ENCODE measurements at places on chromosomes 13 and 19.
A peak's percentile ranks its signal among the peaks of the same experiment; 100 is the strongest.

GRCh38 chr19:44848036-44848811, 2.1 kb downstream of the NECTIN2 start:
- DNase-seq = peak; percentile 65

DNA sequence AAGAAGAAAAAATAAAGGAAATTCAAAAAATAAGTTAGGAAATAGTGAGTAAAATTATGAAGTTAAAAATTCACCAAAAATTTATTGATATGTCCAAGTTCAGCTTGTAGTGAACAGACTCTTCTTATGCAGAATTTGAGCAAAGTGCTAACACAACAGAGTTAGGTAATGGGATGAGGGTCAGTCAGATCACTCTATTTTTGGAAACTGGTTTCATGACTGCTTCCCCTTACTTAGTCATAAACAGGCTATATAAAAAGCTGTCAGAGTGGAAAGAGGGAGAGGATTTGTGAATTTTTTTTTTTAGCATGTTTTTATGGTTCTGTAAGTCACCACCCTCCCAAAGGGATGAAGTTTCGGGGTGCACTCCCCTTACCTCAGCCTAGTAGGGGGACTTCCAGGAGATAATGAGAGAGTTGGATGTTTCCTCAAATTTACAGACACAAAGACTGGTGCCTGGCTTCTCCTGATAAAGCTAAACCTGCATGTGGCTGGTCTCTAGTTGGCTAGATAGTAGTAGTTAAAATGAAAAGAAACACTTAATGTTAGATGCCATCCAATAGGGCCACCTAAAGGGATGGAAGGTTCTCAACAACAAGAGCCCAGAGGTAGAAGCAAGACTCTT, 4.5 kb downstream of the CPB2 start:
- DNase-seq = no peak

DNA sequence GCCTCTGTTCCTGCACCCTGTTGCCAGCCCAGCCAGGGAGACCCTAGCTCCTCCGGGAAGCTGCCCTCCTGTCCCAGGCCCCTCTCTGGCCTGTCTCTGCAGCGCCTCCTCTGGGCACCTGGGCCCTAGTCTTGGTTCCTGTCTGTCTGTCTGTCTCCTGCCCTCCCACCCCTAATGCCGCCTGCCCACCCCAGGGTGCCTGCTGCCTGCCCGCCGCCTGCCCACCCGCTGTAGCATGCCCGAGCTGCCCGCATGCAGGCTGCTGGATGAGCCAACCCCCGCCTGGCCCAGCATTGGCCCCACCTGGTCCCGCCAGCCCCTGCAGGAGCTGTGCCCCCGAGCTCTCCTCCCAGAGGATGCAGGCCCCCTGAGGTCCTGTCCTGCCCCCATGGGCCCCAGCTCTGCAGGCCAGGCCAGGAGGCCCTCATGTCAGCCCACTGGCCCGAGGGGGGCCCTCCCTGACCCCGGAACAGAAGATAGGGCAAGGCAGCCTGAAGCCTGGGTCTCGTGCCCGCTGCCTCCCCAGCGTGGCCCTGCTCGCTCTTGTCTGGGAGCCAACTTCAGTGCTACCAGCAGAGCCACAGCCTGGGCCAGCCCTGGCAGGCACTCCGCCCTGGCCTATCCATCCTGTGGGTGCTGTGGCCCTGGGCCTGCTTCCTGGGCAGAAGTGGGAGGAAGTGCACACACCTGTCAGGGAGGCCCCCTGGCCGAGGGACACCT, 5.2 kb downstream of the MAP2K7 start:
- peak; percentile 55 for DNase-seq

GRCh38 chr13:24834902-24835510, 71.0 kb downstream of the RNF17 start:
- no peak for DNase-seq

GRCh38 chr13:37701306-37701705, 102.7 kb upstream of the POSTN start:
- DNase-seq = no peak

DNA sequence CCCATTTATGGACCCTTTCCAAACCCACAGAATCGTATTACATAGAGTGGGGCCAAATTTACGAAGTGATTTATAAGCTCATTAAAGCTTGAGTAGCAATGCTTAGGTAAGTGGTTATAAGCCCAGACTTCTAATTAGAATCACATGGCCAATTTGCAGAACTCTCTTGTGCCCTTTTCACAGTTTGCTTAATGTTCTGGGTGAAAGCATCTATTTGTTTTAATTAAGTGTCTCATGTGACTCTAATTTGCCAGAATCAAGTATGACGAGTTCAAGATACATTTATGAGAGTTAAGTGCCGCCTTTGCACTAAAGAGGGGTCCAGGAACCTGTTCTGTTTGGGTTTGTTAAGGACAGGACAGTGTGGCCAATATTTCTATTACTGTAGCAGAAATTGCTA, 46.0 kb upstream of the ZNF681 start:
- no peak for DNase-seq

DNA sequence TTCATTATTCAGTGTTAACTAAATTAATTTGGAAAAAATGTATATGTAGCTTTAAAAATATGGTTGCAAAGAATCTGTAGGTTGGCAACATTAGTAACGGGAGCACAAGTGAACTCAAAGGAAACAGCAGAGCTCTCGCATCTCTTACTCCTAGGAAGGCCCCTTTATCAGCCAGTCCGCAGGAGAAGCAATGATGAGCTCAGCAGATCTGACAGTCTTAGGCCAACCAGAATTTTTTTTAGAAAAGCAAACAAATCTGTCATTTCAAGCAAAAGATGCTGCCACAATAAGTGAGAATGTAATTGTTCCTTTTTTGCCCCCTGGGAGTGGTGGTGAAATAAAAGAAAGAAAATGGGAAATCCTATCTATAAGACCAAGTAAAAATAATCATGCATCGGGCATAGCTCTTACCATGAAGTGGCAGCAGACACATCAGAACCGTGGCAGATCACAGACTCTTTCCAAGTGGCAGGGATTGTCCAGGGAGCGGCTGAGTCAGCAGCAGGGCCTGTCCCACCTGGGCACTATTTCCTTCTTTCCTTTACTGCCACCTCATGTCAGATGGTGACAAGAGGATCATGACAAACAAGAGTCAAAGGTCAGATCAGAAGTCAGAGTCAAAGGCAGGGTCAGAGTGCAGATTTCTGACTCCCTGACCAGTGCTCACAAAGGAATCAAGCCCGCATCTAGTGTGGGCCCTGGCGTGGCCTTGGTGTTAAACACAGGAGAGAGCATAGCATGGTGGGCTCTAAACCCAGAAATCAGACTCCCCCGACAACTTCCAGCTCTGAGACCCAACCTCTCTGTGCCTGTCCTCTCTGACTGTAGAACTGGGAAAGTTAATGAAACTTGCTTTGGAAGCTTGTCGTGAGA, 84.0 kb upstream of the MTIF3 start:
- peak; percentile 44 for DNase-seq

DNA sequence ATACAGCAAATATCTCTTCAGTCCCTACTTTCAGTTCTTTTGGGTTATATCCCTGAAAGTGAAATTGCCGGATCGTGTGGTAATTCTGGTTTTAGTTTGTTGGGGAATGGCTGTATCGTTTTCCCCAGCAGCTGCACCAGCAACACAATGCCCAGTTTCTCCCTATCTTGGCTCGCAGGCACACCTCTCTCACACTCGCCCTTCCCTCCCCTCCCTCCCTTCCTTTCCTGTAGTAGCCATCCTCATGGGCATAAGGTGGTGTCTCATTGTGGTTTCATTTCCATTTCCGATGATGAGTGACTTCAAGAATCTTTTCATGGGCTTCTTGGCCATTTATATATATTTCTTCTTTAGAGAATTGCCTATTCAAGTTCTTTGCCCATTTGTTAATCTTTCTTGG, 8.6 kb upstream of the GPR18 start:
- no peak for DNase-seq

- DNase-seq = no peak
Measured at GRCh38 chr19:58395979-58396627, 647 bp downstream of the RNF225 start.

DNA sequence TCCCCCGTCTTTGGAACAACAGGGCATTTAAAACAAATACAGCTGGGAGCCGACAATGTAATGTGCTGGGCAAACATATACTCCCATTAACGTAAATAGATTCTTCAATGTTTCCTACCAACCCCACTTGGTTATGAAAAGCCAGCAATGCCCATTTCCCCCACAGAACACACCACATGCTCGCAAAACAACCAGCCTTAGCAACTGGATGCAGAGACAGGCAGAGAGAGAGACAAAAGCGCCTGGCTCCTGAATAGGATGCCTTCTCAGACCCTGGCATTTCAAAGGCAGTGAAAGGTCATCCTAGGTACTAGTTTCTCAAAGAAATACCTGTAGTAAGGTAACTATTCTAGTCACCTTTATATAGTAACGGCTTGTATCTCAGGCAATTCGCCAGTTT, 462.9 kb downstream of the ITGBL1 start:
- no peak for DNase-seq

GRCh38 chr13:21738630-21739029, 67.8 kb downstream of the FGF9 start:
- no peak for DNase-seq

DNA sequence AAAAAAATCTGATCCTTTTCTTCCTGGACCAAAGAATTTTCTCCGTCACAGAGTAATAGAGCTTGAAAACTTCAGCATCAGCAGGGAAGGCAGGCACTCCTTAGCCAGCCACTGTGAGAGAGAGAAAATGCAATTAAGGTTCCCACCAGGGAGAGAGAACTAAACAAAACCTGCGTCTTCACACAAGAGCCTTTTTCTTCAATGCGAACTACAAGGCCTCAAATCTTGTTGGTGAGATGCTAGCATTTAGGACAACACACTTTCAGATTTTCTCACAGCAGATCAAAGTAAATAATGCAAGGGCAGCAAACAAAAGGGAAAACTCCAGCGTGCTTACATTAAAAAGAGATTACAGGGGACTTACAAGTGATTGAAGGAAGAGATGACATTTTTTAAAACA, 80.1 kb downstream of the DACH1 start:
- DNase-seq = no peak

DNA sequence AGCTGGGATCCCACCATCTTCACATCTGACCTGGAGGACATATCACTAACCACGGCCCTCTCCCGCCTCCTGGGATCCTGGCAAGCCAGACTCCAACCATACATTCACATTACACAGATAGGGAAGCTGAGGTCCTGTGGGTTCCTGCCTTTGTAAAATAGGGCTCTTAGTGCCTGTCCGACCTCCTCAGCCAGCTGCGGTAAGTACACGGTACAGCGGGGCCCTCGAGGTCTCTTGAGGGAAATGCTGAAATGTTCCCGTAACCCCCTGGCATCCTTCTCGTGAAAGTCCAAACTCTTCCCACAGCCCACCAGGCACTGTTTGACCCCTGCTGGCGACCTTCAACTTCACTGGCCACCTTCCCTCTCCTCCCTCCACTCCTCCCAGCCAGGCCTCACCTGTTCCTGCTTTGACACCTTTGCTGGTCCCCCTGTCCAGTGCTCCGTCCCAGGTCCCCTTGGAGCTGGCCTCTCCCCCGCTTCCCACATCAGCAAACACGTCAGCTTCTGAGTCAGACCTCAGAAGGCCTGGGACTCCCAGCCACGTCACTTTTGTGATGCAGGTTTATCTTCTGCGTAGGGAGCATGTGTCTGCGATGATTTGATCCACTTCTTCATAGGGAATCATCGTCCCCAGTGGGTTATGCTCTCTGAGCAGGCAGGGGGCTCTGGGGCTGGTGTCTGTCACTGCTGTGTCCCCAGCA, 8.8 kb upstream of the GNG7 start:
- no peak for DNase-seq

GRCh38 chr19:18636969-18637629, at the start of gene KLHL26:
KLHL26 (plus strand) TSS chr19:18637028; CDS start chr19:18637055, 27 bp downstream.
- peak; percentile 65 for DNase-seq

DNA sequence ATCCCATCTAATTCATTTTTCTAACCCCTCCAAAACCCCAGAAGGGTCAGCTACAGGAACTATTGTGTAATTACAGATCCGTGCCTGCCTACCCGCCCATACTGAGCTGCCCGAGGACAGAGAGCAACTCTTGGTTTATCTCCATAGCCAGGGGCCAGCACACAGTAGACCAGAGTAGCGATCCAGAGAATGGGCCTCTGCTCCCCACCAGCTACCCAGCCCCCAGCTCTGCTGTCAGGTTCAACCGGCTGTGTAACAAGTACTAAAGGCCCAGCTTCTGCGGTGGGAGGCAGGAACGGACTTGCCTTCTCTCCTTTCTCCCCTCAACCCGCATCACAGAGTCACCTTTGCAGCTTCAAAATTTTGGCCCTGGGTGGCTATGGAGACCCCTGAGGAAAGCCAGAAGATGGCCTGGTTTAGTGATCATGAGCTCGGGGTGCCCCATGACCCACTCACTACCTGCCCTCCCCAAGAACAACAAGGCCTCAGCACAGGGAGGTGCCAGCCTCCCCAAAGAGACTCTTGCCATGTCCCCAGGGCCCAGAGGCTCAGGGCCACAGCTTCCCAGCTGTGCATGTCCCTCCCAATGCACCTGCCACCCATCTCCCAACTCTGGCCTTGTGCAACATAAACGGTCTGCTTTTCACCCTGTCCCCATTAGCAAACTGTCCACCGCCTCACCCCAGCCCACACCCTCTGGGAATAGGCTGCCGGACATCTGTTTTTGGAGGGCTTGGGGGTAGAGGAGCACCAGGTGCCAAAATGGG, 5.7 kb downstream of the CALM3 start:
- no peak for DNase-seq

- DNase-seq = no peak
Measured at GRCh38 chr13:44470638-44471562, 97.3 kb downstream of the SERP2 start.

GRCh38 chr19:57719901-57720519, 7.4 kb downstream of the ZNF671 start:
- no peak for DNase-seq

DNA sequence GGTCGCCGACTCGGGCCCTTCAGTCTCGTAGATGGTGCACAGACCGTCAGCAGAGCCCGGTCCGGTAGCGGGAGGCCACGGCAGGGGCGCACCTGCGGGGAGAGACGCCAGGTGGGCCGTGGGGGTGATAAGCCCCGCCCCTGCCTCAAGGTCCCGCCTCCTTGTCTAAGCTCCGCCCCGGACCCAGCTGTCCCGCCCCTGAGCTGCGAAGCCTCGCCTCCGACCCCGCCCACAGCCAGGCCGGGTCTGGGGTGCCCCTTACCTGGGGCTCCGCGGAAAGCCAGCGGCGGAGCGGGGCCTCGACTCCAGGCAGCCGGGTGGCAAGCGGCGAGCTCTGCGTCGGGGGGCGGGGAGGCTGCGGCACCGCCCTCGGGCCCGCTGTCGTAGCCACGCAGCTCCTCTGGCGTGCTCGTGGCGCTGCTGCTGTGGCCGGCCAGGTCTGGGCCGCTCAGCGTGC, 4.7 kb downstream of the PRR36 start:
- peak; percentile 93 for DNase-seq

DNA sequence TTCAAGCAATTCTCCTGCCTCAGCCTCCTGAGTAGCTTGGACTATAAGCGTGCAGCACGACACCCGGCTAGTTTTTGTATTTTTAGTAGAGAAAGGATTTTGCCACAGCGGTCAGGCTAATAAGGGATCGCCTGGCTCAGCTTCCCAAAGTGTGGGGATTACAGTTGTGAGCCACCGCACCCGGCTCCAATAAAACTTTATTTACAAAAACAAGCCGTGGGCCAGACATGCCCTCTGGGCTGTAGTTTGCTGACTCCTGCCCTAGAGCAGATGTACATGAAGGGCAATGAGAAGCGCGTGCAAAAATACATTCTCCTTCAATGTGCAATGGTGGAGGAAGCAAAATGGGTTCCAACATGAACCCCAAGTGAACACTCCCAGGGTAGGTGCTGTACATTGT, 13.7 kb upstream of the MED26 start:
- DNase-seq = no peak

- DNase-seq = no peak
Measured at GRCh38 chr19:58476498-58477015, 405 bp downstream of the ZNF446 start.
